ENCODE measurements at places on chromosomes 7 and 10.
A peak's percentile ranks its signal among the peaks of the same experiment; 100 is the strongest.

DNA sequence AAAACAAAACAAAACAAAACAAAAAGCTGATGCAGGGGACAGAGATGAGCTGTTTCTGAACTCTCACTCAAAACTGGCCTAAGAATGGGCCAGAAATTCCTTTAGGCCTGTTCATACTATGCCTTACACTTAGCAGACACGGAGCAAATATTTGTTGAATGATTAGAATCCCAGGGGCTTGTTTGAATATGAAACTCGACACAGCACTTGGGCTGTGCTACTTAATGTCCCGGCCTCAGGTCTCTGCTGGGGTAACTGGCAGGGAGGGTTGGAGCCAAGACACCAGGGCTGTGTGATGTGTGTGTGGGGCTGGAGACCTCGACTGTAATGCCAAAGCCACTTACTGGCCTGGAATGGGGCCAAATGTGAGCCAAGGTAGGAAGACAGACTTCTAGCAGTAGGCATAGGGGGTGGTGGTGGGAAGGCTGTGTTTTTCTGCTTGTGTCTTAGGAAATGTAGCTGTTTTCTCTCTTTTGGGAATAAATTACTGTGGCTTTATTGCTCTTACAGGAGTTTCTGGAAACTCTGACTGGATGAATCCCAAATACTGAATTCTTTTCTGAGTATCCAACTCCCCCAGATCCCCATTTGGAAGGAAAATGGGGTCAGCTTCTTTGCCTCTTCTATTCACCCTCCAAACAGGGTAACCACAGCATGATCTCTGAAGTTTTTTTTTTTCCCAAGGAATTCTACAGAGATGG is 66.7 kb downstream of the EMX2 start:
- no peak for DNase-seq

DNA sequence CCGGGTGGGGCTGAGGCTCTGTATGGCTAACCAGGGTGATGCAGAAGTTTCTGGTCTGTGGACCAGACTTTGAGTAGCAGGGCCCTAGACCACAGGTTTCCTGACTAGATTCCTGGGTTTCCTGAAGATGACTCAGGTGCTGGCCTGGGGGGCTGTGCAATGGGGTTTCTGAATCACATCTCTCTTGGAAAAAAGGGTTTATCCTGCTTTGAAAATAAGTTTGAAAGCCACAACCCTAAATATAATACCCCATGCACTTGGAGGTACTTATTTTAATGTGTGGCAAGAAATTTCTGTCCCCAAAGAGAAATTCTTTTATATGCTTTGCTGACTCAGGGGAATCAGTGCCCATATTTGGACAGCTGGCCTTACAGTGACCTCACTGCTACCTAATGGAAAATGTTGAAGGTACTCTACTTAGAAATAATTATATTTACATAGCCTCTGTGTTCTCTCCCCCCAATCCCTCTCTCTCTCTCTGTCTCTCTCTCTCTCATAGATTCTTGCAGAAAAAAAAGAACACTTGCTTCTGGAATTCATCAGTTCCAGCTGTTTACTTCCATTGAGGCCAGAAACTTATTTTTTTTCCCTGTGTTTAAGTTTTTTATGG is 184.4 kb upstream of the LYZL2 start:
- DNase-seq, result no peak

GRCh38 chr10:36362257-36362656 is 720.2 kb upstream of the FZD8 start:
- DNase-seq, result no peak

DNA sequence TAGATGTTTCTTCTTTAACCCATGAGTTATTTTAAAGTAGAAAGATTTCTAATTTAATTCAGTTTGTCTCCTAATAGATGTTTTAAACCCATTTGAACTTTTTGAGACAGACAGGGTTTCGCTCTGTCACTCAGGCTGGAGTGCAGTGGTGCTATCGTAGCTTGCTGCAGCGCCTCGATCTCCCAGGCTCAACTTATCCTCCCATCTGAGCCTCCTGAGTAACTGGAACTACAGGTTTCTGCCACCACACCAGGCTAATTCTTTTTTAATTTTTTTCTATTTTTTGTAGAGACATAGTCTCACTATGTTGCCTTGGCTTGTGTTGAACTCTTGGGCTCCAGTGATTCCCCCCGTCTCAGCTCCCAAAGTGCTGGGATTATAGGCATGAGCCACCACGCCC is 53.0 kb upstream of the RAB18 start:
- DNase-seq, result no peak

GRCh38 chr10:22420787-22421517 is 75.7 kb downstream of the SPAG6 start:
- peak; percentile 34 for DNase-seq

GRCh38 chr10:97686301-97686961 is 610 bp downstream of the AVPI1 start:
- no peak for DNase-seq

DNA sequence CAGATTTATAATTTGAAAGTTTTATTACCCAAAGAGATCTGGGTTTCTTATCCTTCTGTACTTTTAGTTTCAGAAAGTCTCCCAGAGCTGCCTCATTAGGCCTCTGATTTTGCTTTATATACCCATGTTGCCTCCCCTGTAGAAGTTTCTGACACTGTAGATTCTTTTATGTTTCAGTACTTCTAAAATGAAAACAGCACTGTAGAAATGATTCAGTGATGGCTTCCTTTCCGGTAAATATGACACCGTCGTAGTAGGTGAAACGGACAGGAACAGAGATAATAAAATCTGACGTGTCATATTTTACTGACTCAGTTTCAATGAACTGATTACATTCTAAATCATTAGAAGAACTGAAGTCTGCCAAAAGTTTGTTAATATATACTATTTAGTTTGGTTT is 272.7 kb downstream of the TWIST1 start:
- DNase-seq, result no peak

DNA sequence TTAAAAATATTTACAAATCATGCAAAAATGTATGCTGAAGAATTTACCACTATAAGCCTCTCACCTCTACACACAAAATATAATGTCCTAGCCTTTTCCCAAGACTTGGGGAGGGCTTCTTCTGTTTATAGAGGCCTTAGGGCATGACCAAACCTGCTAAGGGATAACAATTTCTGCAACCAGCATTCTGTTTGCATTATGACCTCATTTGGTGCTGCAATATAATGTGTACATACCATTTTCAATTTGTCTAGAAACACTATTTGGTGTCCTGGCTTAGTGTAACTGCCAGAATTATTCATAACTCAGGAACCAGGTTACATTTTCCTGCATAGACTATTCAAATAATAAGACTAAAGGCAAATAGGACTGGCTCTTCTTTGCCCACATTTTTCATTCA is 446.6 kb upstream of the SORCS1 start:
- no peak for DNase-seq

- no peak for DNase-seq
Measured at GRCh38 chr10:114022766-114023597, 20.7 kb upstream of the ADRB1 start.

DNA sequence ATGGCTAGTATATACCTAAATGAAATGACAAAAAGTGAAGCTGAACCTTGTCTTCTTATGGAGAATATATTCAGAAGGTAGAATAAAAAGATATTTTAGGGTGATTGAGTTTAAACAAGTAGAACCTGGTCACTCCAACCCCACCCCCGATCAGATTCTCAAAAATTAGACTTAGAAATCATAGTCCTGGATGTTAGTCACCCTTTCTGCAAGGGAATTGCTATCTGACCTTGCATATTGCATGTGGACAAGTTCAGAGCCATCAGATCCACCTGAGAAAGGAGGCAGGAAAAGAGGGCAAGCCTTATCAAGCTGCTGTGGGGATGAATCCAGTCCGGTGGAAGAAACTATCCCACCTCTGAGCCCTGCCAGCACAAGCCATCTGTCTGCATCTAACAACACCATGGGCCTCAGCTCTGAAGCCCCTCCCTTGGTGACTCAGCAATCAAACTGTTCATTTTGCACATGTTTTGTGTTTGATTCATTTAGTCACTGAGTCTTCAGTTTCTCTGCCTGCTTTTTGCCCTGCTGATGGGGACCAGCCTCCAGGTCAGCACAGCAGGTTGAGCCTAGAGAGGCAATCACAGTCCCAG is 727.3 kb downstream of the AUTS2 start:
- DNase-seq, result no peak

DNA sequence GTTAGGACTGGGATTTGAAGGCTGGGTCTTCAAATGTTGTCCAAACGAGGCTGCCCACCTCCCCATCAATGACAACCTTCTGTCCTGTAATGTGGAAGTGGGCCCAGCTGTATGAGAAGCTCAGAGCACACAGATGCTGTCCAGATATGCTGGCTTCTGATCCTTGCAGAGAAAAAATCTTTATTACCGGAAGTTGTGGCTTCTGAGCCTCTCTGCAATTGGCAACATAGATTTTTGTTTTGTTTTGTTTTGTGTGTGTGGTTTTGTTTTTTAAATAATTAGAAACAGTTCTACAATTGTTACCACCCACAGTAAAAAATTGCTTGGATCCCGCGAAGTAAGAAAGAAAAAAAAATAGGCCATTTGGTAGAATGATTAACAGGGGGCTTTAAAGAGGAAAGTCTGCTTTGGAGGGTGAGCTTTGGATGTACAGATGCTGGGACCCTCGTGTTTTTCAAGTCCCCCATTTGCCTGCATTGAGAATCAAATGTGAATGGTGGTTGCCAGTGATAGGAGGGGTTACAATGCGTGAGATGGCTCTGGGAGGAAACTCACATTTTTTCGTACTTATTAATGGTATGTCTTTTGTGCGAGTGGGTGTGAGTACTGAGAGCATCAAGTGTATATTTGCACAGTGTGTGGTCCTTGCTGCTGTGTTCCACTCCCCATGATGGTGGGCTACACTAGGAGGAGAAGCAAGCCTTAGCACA is 153.2 kb downstream of the TCF7L2 start:
- DNase-seq, result no peak

- DNase-seq, result no peak
Measured at GRCh38 chr10:79470096-79470495, 24.7 kb upstream of the ZCCHC24 start.

DNA sequence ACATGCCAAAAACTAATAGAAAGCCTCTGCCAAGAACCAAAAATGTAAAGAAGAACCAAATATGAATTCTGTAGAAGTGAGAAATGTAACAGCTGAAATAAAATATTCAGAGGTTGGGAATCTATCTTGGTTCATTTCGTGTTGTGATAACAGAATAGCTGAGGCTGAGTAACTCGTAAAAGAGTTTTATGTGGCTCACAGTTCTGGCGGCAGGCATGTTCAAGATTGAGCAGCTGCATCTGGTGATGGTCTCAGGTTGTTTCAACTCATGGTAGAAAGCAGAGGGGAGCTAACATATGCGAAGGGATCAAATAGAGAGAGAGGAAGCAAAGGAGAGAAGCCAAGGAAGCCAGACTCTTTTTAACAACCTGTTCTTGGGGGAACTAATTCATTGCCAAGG is 717.2 kb downstream of the TNS3 start:
- no peak for DNase-seq

DNA sequence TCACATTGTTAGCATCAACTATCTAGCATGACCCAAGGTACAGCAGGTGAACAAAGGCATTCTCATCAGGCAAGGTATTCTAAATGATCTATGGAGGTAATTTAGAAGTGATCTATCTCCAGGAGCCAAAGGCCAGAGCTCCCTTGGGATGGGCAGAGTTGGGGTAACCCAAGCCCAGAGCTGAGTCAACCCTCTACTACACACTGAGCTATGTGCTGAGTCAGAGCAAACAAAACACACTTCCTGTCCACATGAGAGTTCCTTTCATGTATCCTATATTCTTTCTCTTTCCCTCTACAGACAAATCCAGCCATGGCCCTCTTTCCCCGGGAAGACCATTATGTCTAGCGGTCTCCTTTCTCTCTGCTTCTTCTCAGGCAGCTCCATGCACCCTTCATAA is 68.2 kb upstream of the AGK start:
- DNase-seq, result no peak
